ENCODE measurements at places on chromosomes 6 and 20. TPM values are rescaled to one million over a fixed set of nuclear protein-coding genes. Genes with fewer than 3 reads are reported as not detected.

GRCh38 chr20:40280616-40281015 lies 408.4 kb downstream of the MAFB start:
- no peak for DNase-seq

- DNase-seq = no peak
Measured at GRCh38 chr6:3310703-3311102, 52.0 kb downstream of the PSMG4 start.

Gene MMP24
- 10.1 TPM for total RNA-seq

Gene MEI4
- total RNA-seq = not detected

Data from lung (tissue), 17 donors.